NCI-H524 (cell line): ENCODE measurements at places on chromosomes 4 and X.

GRCh38 chr4:18593297-18594002 lies 571.9 kb upstream of the LCORL start:
- DNase-seq, result peak; percentile 83

DNA sequence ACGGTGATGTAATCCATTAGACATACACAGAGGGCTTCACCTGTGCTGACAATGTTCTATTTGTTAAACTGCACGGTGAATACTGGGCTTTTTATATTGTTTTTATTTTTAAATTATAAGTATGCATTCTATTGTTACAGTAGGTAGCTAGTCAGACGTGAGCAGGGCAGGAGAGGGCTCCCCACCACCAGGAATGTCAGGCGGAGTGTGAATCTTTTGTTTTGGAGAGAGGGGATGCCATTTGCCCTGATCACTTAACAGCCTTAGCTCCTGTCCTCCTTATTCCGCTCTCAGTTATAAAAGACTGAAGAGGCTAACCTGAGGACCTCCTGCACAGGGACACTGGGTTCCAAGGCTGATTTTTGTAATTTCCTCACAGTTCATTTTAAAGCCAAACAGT lies 151.6 kb upstream of the TAPT1 start:
- DNase-seq, result no peak

GRCh38 chr4:153204247-153204671 lies at the start of gene TRIM2:
Gene TRIM2 (plus strand): TSS chr4:153204443. CDS start chr4:153204531, 88 bp downstream.
- peak; percentile 82 for DNase-seq

- no peak for DNase-seq
Measured at GRCh38 chr4:2599304-2599654, 62.8 kb downstream of the FAM193A start.

DNA sequence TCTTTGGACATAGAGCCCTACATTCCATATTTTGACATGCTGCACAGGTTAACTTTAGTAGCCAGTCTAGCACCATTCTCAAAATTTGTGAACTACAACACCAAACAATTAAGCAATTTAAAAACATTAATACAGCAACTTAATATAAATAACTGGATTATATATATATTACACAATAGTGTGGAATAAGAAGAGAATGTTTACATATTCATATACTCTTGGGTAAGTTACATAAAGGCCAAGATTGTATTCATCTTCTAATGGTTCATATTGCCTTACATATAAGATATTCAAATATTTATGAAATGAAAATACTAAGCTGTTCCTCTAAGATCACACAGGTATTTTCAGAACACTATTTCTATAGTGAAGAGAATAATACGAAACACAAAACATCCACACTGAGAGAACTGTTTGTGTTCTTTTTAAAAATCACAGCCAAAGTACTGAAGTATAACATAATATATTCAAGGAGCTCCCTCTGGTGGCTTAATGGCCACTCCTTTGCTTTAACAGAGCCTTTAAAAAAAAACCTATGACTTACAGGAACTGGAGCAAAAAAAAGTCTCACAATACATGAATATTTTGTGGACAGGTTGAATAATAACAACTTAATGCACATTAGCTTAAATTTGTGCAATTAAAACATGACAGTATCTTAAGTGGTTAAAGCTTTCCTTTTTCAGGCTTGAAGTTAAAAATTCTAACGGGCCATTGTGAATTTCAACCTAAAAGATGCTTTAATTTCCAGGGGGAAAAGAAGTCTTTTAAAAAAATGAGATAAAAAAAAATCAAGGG lies 46.2 kb downstream of the NEK1 start:
- DNase-seq, result peak; percentile 37

DNA sequence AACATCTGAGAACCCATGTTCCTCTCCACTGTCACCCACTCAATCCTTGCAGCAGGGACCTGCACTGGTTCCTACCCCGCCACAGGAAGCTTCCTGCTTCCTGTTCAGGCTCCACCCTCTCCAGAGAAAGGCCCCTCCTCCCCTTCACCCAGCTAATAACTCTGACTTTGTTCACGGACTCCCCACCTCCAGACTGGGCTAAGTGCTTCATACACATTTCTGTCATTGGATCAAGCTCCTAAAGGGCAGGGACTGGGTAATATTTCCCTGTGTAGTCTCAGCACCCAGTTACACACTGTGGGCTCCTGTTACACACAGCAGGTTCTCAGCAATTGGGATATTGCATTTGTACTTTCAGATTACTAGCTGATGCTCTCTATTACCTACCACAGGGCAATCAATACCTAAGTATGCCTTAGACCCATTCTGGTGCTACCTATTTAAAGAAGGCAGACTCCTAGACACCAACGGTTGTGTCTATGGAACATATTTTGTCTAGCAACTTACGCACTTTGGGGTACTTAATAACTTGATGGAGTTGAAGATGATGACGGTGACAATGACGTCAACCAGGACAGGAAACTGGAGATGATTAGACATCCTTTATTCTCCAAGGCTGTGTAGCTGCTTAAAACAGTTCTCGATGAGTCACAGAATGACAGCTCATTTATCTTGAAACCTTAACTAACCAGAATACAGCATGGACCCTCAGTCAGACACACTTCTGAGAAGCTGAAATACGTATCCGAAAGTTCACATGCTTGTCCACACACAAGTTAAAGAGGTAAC lies 58.1 kb downstream of the MAML3 start:
- DNase-seq, result no peak

- no peak for DNase-seq
Measured at GRCh38 chrX:19554786-19555185, 39.5 kb upstream of the MAP3K15 start.

- DNase-seq, result no peak
Measured at GRCh38 chrX:54076903-54077302, 32.6 kb upstream of the PHF8 start.

- DNase-seq, result no peak
Measured at GRCh38 chr4:11497212-11497806, 68.6 kb upstream of the HS3ST1 start.

GRCh38 chrX:69131886-69132285 lies 33.4 kb downstream of the PJA1 start:
- peak; percentile 60 for DNase-seq

DNA sequence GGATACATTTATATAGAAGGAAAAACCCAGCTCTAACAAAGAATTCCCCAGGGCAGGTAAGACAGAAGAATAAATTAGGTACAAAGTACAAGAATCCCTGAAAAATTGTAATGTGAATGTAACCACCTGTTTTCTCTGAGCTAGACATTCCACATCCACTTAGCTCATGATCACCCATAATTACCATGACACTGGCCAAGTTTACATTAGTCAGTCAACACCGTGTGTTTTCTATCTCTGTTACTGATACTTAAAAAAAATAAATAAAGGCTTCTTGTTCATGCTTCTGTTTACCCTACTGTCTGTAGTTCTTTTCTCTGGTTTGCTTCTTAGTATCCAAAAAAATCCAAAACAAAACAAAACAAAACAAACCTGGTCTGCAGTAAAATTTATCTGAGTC lies 66.0 kb downstream of the CBLL2 start:
- DNase-seq, result no peak

DNA sequence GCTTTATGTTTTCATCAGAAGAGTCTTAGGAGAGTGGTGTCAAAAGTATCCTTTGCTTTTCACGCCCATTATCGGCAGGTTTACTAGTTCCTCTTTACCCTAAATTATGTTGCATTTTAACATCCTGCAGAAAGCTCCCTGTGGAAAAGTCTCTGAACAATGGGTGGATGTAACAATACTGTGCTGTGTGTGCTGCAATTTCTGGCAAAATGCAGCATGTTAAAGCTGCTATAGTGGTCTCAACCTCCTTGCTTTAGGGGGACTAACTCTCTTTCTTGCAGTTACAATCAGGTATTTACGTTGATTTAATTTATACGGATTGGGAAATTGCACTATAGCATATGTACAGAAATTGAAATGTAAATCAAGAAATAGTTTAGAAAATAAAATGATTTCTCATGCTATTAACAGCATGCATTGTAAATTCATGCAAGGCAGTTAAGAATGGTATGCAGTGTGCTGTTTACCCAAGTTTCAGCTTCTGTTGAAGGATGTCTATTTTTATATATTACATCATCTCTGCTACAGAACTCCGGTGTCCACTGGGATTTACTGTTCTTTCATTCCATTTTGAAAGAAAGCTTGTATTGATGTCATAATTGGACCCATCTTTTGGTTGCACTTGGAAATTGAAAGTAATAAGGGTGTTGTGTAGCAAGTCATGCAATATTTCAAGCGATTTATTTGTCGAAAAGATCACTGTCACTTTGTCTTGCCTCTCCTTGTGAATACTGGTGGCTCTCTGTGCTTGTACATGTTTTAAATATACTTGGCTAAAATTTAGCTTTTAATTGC lies 145.7 kb downstream of the RAPGEF2 start:
- DNase-seq, result no peak

GRCh38 chr4:174066611-174067205 lies 216.8 kb downstream of the FBXO8 start:
- no peak for DNase-seq

- no peak for DNase-seq
Measured at GRCh38 chr4:122167369-122167768, 15.2 kb downstream of the BLTP1 start.

- DNase-seq, result no peak
Measured at GRCh38 chrX:115459883-115460880, 100.8 kb upstream of the PLS3 start.

- DNase-seq, result no peak
Measured at GRCh38 chr4:105193536-105193935, 46.9 kb downstream of the TET2 start.

- DNase-seq, result no peak
Measured at GRCh38 chr4:86582410-86582809, 11.7 kb upstream of the PTPN13 start.

GRCh38 chr4:183099537-183100297 lies 660 bp downstream of the WWC2 start:
- DNase-seq, result peak; percentile 19

GRCh38 chr4:31104577-31104976 lies 384.4 kb downstream of the PCDH7 start:
- DNase-seq, result no peak

DNA sequence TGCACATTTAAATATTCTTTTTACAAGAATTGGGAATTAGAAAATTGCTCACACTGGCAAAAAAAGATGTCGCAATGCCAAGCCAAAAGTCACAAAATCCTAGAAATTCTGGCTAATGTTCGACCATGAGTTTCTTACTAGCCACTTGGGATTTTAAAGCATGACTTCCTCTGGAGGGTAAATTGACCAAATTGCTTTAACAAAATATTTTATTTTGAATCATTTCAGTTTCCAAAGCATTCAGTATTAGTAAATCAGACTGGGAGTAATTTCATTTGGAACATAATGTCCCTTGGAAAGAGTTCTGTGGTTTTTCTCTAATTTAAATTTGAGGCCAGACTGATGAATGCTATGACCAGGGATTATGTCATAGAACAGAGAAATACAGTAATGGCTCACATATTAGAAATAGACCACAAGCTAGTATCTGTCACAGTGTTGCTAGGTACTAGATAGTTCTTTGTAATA lies 7.6 kb upstream of the CXCL5 start:
- no peak for DNase-seq

DNA sequence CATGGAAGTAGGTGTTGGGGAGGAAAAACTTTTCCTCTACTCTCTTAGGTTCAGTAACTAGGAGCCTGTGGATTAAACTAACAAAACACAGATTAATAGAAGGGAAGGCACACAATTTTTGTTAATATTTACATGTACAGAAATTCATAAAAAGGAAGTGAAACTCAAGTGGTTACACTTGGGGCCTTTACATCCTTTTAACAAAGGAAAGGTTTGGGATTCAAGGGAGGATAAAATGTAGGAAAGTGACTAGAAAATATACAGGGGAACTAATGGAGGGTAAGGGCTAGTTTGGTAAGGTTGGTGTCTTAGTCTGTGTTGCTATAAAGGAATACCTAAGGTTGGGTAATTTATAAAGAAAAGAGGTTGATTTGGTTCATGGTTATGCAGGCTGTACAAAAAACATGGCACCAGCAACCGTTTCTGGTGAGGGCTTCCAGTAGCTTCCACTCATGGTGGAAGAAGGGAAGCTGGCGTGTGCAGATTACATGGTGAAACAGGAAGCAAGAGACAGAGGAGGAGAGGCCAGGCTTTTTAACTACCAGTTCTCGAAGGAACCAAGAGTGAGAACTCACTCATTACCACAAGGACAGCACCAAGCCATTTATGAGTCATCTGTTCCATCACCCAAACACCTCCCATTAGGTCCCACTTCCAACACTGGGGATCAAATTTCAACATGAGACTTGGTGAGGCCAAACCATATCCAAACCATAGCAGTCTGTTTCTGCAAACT lies 124.4 kb downstream of the CHRDL1 start:
- no peak for DNase-seq

GRCh38 chr4:91621446-91621845 lies 682.3 kb upstream of the GRID2 start:
- no peak for DNase-seq

DNA sequence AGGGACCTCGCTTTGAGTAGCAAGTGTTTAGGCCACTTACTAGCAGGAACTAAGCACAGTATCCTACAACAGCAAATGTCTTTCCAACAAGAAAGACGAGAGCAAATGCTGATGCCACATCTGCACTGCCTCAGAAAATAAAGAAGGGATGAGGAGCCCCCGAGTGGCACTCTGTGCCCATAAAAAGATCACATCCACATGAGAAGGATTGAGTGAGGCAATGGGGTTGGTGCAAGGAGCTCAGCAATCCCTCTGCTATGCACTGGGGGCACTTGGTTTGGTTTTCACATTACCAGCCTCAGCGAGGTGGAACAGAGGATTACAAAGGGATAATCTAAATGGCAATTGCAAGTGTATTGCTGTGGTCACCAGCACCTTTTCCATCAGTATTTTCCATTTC lies 252.8 kb upstream of the SLC7A11 start:
- peak; percentile 1 for DNase-seq

DNA sequence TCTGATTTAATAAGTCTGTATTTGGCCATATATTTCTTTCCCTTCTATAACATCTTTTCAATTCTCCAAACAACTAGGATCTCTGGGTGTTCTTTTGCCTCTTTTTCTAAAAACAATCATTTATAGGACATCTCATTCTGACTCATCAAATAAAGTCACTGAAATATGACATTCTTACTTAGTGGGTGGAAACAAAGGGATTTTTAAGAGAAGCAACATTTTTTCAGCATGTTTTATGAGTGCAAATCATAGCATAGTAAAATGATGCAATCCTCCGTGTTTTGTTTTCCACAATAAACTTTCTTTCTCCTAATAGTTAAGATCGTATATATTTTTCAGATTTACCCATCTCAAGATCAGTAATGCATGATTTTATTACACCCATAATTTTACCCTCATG lies 179.8 kb downstream of the SPCS3 start:
- DNase-seq, result no peak

- DNase-seq, result peak; percentile 24
Measured at GRCh38 chrX:11787564-11787963, 29.5 kb downstream of the MSL3 start.

DNA sequence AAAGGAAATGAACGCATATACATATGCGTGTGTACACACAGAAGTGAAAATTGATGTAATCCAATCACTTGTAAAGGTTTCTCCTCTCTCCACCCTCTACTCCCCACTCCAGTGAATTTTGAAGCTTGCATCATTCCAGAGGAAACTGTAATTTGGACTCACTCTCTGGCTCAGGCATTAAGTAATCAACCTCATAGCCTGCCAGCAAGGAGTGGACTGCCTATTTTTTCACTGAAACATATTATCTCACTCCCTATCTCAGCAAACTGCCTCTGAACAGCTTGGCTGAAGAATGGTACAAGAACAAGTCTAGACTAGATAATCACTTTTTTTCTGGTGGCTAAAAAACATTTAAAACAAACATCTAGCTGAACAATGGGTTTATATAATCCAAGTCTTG lies 124.2 kb downstream of the C4orf51 start:
- DNase-seq, result no peak
